Stimulated activated CD8-positive, alpha-beta memory T cell treated with anti-CD3 and anti-CD28 coated beads, Interleukin-4, amount 100 ng/mL, for 4 hours (primary cell): ENCODE measurements at places on chromosomes 1 and 21.

- no peak for DNase-seq
Observed at GRCh38 chr1:7580923-7581753, 190.0 kb upstream of the VAMP3 start.

DNA sequence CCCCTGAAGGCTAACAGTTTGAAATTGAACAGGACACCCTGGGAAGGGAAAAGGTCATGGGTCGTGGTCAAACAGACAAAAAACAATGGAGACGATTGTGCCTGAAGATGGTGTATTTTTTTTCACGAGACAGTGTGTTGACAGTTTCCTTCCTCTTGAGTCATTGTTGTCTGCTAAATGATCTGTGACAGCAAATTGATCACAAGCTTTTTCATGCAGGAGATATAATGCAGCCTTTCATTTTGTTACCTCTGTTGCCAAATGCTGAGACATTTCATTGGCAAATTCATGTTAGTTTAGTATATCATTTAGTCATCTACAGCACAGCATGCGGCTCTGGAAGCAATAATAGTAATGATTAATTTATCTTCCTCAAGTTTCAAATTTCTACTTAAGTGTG, 27.7 kb downstream of the UBE2U start:
- DNase-seq, result no peak

DNA sequence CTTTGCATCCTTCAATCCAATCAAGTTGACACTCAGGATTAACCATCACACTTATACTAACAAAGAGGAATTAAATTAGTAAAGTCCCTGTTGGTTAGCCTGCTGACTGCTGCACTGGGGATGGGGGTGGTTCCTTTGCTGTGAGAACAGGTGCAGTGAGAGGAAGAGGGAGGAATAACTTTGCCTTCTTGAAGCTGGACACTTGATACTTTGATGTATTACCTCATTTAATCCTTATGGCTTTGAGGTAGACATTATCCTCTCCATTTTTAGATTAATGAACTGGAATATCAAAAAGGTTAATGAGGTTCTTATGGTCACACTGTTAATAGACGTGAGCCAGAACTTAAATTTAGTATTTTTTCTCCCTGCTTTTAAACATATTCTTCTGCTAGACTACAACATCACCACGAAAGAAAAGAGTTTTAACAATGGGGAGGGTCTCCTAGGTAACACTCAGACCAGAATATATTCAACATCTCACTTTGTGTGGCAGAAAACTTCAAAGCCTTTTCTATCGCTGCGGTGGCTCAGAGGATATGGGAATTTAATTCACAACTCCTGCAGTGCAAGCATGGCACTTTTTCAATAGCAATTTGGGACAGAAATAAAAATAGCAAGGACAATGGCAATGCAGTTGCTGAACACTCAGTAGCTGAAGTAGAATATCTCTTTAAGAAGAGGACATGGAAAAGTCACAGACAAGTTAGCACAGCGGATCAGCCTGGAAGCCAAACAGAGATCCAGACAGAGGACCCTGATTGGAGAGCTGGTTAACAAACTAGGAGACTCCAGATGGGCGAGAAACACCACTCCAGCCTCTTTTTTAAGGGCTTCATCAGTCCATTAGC, 68.8 kb upstream of the DNAH14 start:
- DNase-seq, result no peak

- DNase-seq, result no peak
Observed at GRCh38 chr1:106502659-106503058, 553.8 kb upstream of the PRMT6 start.

GRCh38 chr1:174051956-174052355, 29.8 kb upstream of the RC3H1 start:
- no peak for DNase-seq

DNA sequence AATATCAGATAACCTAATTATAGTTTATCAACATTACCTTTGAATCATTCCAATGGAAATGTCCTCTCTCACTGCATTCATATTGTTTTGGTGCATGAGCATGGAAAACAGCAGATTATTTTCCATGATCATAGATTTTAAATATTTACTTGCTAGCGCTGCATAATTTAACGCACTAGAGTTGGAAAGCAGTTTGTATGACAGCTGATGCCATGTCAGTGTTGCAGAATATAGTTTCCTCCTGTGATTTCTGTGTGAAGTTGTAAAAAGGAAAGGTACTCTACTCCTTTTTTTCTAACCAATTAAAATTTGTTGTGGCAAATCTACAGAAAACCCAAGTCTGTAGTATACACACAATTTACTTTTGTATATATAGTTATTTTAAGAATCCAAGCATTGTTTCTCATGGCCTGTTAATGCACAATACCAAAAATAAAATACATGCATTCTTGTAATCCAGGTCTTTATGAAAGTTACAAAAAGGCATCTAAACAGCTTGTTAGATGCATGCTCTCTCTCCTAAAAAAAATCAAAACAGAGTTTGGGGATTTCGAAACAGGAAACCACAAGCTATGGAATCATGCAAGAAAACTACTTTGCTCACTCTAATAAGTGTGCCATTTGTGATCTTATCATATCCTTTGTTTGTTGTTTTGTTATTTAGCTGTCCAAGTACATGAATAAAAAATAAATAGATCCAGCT, 1.9 kb upstream of the ATG4C start:
- no peak for DNase-seq

DNA sequence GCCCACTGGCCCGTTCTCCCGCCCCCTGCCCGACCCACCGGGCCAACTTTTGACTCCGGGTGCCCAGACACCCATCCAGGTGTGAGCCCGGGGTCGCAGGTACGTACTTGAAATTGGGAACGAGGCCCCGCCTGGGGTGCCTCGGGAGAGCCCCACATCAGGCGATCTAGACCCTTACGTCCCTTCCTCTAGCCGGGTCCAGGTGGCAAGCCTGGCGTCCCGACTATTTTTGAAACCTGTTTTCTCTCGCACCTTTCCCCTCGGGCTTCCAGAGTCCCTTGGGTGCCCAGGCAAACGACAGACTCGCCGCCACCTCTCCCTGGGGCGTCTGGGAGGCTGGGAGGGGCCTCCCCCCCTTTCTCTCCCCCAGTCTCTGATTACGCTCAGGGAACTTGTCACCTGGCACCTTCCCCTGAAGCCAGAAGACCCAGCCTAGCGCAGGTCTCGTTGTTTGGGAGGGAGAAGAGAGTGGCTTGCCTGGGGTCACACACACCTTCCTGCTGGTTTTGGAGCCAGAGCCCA, 898 bp downstream of the LDLRAP1 start:
- no peak for DNase-seq

- no peak for DNase-seq
Observed at GRCh38 chr1:9476790-9477463, 62.3 kb upstream of the SLC25A33 start.

DNA sequence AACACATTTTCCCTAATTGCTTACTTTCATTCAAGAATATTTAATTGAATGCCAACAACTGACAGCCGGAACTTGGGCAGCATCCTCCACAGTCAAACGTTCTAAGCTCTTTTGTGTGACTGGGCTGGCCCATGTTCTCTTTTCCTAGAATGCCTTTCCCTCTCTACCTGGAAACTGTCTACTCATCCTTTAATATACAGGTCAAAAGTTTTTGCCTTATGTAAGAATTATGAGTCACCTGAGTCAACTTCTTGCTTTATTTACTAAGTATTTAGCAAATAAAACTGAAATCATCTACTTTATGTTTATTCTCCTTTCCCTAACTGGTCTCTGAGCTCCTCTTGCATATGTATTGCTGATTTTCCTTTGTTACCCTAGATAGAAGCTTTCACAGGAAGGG, 172.2 kb downstream of the CHRM3 start:
- no peak for DNase-seq

- no peak for DNase-seq
Observed at GRCh38 chr21:33802481-33802880, 113.1 kb downstream of the ATP5PO start.

- no peak for DNase-seq
Observed at GRCh38 chr1:64363111-64363510, 106.8 kb upstream of the CACHD1 start.

GRCh38 chr1:206742719-206743383, 27.7 kb upstream of the IL19 start:
- no peak for DNase-seq

DNA sequence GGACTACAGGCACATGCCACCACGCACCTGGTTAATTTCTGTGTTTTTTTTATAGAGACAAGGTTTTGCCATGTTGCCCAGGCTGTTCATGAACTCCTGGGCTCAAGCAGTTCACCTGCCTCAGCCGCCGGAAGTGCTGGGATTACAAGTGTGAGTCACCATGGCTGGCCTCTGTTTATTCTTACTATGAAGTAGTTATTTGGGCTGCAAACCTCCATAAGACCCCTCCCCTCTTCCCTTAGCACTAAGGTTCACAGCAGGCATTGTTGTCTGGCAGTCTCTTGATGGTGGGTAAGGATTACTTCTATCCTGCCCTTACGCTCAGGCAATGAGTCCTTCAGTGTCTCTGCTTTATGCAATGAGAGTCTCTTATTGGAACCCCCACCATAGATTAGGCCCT, 51.8 kb downstream of the ANGPTL1 start:
- no peak for DNase-seq

- DNase-seq, result no peak
Observed at GRCh38 chr1:177966199-177966598, 3.7 kb downstream of the SEC16B start.

DNA sequence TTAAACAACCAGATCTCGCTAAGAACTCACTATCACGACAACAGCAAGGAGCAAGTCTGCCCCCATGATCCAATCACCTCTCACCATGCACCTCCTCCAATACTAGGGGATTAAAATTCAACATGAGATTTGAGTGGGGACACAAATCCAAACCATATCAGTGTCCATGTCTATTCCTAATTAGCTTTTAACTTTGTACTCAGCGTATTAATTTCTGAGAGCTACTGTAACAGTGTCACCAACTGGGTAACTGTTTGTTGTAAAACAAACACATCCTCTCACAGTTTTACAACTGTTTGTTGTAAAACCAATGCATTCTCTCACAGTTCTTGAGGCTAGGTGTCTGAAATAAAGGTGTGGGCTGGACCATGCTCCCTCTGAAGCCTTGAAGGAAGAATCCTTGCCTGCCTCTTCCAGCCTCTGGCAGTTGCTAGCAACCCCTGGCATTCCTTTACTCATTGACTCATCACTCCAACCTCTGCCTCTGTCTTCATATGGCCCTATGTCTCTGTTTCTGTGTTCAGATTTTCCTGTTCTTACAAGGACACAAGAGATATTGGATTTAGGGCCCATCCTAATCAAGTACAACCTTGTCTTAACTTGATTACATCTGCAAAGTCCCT, 121.2 kb downstream of the LTN1 start:
- DNase-seq, result no peak
